ENCODE measurements at places on chromosomes 5 and 9.
A peak's percentile ranks its signal among the peaks of the same experiment; 100 is the strongest.

GRCh38 chr9:95820074-95820473 is 55.4 kb upstream of the ERCC6L2 start:
- no peak for DNase-seq

- DNase-seq: no peak
Measured at GRCh38 chr9:136861874-136862457, 4.1 kb downstream of the EDF1 start.

GRCh38 chr9:128244837-128245231 is 31.0 kb downstream of the GOLGA2 start:
- no peak for DNase-seq

- no peak for DNase-seq
Measured at GRCh38 chr9:89594811-89595550, 9.8 kb upstream of the GADD45G start.

GRCh38 chr5:52731274-52732027 is 56.3 kb upstream of the ITGA1 start:
- DNase-seq: no peak

DNA sequence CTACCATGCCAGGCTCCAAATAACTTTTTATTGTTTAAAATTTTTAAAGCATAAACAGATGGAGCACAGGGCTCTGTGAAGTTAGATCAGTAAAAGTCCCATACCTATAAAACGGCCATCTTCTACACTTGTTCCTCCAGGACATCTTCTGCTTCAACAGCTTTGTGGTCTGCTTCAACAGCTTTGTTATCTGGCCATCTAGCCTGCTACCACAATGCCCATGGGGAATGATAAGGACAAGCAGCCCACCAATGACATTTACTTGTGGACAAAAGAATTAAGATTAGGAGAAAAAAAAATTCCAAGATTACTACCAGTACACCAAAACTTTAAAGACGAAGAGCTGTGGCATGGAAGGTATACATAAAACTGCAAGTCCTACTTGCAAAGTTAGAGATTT is 2.2 kb upstream of the VPS13A start:
- no peak for DNase-seq

DNA sequence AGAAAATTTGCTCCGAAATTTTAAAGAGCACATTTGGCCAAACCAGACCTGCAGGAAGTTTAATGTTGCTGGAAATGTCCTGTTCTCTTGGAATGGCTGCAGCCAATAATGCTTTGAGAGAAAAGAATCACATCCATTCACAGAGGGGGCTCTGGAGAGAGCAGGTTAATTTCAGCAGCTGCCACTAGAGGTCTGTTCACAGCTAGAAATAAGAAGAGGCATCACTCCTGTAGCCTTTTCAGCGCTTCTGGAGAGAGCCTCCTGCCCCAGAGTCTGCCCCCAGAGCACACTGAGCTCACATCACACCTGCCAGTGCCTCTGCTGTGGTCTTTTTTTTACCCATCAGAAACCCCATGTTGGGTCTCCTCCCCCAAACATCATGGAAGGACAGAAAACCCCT is 124.8 kb upstream of the RAD23B start:
- peak; percentile 61 for DNase-seq

DNA sequence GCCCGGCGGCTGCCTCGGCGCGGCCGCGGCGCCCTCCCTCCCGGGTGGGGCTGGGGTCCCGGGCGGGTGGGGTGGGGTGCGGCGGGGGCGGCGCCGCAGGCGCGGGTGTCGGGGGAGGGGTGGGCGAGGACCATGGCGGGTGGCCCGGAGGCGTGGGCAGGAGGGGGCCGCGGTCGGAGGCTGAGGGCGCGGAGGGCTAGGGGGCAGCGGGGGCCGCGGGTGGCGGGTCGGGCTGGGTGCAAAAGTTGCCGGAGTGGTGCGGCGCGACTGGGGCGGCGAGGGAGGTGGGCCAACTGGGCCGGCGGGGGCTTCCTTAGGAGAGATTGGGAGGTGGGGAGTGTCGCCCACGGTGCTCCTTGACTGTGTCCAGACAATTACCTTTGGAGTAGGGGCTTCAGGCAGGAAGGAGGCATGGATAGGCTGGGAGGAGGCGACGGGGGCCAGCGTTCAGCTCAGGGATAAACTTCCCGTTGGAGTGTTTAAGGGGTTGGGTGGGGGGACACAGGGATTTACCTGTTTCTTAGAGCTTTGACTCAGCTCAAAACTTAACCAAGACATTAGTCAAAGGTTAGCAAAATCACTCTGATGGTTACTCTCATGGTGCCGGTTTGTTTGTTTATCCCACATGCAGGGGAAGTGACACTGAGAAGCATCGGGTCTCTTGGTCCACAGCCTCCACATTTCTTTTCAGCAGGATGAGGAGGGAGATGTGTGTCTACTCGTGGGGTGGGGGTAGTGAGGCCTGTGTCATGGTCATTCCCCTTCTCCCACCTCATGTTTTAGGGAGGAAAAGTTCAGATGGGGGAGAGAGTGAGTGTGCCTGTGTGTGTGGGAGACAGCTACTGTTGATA is 859 bp downstream of the CSNK1G3 start:
- DNase-seq: no peak

DNA sequence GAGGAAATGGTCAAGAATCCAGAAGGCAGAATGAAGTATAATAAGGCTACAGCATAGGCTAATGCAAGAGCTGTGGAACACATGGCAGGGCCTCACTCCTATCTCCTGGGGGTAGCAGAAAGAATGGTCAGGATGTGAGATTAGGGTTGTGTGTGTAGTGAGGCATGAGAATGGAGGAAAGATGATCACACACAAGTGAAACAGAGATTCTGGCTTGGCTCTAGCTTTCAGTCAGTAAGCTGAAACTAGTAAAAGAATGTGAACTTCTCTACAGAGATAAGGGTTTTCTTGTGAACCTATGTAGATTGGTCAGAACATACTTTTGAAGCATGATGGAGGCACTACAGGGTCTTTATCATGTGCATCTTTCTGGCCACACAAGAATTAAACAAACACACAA is 298.8 kb downstream of the ASTN2 start:
- no peak for DNase-seq

DNA sequence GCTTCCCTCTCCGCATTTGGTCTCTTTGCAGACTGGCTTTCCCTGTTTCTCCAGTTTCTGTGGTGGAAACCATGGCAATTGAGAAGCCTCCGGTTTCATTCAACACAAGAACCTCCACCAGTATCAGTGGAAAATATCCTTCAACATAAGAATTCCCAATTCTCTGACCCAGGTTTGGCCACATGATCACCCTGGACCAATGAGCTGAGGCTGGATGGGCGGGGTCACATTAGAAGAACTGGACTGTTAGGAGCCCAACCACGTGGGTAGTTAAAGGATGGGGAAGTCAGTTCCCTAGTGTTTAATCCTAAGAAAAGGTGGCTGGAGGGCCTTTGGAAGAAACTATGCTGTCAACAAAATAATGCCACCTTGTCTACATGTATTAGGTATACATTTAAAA is 336.3 kb downstream of the DMRT2 start:
- no peak for DNase-seq

DNA sequence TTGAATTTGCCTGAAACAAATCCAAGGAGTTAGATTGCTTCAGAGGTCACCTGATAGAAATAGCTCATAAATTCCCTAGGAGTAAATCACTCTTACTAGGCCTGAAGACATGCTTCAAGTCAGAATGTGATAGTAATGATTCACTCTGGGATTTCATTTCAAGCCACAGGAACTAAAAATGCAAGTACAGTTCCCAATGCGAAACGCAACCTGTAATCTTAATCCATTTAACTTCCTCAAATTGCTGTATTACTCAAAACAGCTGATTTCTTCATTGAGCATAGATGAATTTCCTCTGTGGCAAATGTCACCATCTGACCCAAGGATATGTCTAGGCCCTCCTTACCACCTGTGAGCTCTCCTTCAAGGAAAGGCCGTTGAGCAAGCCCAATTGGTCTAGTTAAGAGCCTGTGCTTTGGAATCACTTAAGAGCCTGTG is 32.1 kb upstream of the IL6ST start:
- no peak for DNase-seq

DNA sequence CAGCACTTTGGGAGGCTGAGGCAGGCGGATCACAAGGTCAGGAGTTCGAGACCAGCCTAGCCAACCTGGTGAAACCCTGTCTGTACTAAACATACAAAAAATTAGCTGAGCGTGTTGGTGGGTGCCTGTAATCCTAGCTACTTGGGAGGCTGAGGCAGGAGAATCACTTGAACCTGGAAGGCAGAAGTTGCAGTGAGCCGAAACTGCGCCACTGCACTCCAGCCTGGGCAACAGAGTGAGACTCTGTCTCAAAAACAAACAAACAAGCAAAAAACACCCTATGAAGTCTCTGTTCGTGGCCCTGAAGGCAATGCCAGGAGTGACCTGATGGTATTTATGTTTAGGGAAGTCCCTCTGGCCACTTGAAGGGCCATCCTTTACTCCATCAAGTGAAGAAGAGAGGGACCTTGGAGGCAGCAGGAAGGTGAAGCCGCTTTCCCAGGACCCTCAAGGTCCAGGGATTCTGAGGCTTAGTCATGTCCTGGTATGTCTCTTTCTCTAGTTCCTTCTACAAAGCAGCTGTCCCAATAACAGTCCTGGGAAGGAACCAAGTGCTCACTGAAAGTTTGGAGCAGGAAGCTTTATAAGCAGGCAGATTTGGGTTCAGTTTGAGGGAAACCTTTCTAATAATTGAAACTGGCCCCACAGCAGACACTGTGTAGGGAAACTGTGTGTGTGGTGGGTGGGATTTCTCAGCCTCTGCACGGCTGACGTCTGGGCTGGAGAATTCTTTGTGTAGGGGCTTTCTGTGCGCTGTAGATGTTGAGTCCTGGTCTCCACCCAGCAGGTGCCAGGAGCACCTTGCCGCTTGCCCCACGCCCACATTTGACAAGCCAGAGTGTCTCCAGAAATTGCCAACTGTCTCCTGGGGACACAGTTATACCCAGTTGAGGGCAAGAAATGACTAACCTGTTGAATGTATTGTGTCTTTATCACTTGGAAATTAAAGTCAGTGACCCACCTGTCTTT is 12.5 kb downstream of the PHF2 start:
- no peak for DNase-seq

DNA sequence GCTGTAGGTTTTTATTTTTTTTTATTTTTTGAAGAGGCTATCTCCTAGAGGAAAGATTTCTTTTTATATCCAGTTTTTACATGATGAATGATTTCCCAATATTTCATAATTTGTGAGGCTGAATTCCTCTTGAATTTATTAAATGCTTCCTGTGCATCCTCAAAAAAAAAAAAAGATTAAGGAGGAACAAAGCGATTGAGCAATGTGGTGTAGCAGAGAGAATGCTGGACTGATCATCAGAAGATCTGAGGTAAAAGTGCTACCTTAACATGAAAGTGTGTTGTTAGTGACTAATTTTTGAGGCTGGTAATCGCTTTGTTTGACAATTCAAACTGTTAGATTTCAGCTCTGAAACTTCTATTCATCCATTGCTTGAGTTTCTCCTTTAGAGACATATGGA is 125.1 kb downstream of the ESM1 start:
- no peak for DNase-seq

- DNase-seq: no peak
Measured at GRCh38 chr9:92976431-92976830, 29.1 kb downstream of the FGD3 start.

- no peak for DNase-seq
Measured at GRCh38 chr5:93219641-93220145, 361.3 kb downstream of the NR2F1-AS1 start.

DNA sequence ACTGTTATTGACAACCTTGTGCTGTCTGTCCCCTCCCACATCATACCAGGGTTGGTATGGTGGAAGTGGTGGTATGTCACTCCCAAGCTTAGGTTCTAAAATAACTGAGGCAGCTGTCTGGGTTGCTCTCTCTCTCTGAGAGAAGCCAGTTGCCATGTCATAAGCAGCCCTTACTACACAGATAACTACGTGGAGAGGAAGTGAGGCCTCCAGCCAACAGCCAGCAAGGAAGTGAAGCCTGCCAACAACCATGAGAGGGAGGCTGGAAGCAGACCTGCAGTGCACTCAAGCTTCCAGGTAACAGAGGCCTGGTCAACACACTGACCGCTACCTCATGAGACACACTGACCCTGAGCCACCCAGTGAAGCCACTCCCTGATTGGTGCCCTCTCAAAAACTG is 18.6 kb downstream of the CTNNAL1 start:
- DNase-seq: no peak

- DNase-seq: no peak
Measured at GRCh38 chr5:103910011-103910410, 347.4 kb upstream of the NUDT12 start.

DNA sequence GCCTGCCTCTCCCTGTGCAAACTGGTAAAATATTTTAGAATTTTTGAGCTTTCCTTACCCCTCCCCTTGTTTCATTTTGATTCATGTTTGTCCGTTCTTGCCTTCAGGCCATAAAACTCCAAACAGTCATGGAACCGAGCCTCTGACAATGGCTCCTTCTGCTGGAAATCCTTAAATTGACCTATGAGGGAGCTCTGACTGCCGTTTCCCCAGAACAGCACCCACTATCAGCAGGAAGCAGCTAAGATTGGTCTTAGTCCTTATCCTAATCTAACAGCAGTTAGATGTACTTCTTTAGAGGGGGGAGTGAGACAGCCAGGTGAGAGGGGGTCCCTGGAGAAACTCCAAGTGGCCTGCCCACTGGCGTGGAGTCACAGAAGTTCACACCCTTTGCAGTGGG is 106.7 kb downstream of the FAM174A start:
- no peak for DNase-seq

GRCh38 chr5:120419127-120419526 is 45.0 kb upstream of the PRR16 start:
- no peak for DNase-seq

GRCh38 chr9:3191715-3192114 is 334.1 kb downstream of the RFX3 start:
- no peak for DNase-seq

DNA sequence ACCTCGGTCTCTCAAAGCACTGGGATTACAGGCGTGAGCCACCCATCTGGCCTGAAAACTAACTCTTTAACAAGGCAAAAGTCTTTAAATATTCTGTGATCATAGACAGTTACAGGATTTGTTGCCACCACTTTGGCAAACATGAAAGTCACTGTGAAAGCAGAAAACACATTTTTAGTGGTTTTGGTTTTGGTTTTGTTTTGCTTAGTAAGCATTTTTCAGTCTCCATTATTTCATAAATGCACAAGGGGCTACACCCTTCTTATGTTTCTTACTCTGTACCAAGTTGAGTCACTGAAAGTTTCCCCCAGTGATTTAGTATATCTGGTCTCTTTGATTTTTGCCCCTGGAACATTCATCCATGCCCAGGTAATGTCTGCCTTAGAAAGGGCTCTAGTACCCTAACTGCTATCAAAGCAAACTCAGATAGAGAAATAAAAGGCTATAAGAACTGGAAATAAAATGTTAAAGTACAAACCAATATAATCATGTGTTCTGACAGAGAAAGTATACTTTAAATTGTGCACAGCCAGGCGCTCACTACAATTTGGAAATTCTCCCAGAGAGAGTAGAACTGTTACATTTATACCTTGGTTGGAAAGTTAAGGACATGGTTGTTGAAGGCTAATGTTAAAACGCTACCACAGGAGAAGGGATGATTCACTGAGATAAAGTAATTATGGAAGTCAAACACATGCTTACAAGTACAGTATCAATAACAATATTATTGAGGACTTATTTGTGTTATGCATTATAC is 1022.5 kb upstream of the DMAC1 start:
- no peak for DNase-seq

Data from DMS153 (cell line).